Activated naive CD4-positive, alpha-beta T cell (primary cell): ENCODE measurements at places on chromosomes 16 and 17.

GRCh38 chr17:6488008-6488539, 43.8 kb downstream of the PIMREG start:
- no peak for DNase-seq

DNA sequence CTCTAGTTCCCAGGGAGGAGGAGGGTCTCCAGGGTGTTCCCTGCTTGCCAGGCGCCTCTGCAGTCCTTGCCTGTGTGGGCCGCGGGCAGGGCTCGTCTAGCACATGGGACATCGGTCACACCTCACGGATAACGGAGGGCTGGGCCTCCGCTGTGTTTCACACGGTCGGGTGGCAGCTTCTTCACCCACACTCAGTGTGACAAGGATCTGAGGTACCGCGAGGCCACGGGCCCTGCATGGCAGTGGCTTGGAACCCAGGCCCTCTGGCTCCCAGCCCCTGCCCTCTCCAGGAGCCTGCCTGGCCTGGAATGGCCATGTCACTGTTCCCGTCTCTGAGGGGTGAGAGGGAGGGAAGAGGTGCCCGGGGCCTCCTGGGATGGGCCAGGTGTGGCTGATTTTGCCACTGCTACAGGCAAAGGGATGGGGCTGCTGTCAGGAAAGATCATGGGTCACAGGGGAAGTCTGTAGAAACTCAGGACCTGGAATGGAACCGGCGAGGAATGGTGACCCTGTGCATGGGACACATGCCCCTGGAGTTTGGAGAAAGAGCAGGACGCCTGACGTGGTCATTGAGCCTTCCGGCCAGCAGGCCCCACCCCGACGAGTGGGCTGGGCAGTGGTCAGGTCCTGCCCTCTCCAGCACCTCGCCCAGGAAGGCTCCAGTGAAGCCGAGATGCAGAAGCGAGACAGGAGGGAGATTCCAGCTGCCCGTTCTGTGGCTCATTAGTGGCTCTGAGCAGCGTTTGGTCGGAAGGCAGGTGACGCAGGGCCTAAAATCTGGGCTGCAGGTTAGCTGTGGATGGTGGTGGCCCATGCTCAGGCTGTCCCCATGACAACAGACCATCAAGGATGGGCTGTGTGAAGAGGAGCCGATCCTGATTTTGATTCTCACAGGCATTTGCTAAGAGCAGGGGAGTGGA, 76.5 kb upstream of the GSE1 start:
- no peak for DNase-seq

DNA sequence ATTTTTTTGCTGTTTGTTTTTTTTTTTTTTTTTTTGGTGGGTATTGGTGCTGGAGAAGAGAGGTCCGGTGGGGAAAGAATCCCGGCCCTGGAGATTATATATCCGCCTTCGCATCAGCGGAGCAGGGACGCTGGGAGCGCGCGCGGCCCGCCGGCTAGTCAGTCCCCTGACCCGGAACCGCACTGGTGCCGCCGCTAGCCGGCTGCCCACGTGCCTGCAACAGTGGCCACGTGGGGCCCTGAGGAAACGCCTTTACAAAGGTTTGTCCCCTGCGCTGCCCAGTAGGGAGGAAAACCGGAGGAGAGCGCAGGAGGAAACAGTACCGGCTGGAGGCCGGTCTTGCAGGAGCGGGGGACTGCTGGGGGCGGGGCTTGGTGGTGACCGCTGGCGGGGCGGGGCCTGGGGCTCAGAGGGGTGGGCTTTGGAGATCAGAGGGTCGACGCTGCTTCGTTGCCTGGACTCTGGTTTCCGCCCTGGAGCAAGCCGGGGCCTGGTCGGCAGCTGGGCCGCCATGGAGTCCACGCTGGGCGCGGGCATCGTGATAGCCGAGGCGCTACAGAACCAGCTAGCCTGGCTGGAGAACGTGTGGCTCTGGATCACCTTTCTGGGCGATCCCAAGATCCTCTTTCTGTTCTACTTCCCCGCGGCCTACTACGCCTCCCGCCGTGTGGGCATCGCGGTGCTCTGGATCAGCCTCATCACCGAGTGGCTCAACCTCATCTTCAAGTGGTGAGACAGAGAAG, at the start of gene G6PC3:
TSS of gene G6PC3 (plus strand) at position 281 of the 743 bp plus-strand sequence. CDS start at position 512, 231 bp downstream.
- DNase-seq: peak; percentile 45

- DNase-seq: no peak
Measured at GRCh38 chr17:34451313-34451712, 88.3 kb upstream of the CCL1 start.

DNA sequence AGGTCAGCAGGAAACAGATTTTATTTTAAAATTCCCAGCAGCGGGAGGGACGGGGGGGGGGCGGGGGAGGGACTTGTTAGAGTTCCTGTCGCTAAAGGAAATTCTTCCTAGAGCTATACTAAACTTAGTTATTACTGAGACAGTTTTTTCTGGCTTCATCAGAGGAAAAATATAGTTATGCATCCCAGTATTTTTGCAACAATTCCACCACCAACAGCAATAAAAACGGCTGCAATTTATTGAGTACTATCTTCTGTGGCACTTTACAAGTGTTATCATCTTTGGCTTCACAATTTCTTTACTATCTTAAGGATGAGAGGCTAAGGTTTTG, 6.9 kb upstream of the DHRS7B start:
- no peak for DNase-seq

DNA sequence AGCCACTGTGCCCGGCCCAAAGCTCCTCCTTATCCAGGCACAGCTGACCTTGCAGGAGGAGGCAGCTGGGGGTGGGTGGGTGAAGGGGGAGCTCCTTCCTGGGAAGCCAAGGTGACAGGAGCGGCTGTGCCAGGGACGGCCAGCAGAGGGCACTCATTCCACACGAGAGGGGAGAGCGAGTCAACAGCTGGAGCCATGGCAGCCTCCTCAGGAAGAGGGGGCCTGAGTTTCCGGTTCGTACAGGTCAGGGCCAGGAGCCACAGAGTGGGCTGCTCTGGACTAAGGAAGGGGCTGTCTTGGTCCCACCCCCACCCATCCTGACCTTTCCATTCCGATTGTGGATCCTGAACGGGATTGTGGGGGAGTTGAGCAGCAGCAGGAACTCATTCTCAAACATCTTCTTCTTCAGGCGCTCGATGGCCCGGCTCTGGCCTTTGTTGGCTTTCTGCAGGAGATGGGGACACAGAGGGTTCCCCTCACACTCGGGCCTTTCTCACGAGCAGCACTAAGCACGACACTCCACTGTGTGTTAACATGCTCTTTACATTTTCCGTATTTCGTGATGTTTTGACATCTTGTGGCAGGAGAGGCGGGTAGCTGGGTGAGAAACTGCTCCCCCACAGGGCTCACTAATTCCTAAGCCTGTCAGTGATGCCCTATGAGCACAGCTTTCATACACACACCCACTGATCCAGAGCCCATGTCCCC, 61.6 kb downstream of the TIMM22 start:
- no peak for DNase-seq

GRCh38 chr16:81816351-81816750, 37.3 kb downstream of the PLCG2 start:
- DNase-seq: no peak

- no peak for DNase-seq
Measured at GRCh38 chr17:11086646-11087340, 154.2 kb upstream of the SHISA6 start.

DNA sequence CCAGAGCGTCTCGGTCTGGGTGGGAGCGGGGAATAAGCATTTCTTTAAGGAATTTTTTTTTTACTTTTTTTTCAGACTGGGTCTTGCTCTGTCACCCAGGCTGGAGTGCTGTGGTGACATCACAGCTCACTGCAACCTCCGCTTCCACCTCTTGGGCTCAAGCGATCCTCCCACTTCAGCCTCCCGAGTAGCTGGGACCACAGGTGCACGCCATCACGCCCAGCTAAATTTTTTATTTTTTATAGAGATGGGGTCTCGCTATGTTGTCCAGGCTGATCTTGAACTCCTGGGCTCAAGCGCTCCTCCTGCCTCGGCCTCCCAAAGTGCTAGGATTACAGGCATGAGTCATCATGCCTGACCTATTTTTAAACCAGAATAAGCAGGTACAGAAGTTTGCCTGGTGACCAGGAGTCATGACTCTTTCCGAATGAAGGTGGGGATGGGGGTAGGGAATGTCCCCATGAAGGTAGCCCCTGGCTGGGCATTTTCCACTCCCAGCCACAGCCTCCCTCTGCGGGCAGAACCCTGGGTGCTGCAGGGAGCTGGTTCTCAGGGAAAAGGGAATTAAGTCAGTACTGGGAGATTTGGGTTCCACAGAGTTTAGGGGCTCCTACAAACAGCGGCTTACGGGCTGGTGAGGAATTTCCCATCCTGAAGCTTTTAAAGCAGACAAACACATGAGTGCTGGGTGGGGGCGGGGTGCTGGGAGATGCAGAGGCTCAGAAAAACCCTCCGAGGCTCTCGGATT, 48.3 kb downstream of the TBC1D16 start:
- DNase-seq: no peak

DNA sequence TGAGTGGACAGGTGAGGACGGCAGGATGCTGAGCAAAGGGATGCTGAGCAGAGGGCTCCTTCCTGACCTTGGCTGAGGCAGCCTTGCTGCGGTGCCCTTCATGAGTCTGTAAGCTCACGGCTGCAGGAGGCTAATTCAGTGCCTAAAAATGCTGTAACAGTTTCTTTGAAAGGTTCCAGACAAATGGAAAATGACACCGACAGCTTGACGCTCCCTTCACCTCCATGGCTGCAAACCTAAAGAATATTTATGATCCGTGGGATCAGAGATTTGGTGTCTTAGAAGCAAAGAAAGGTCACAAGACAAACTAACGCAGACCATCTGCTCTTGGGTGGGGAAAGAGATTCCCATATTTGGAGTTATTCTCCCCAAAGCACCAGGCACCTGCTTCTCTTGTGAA, 28.0 kb downstream of the TOM1L2 start:
- no peak for DNase-seq

GRCh38 chr16:49967012-49967559, 57.9 kb upstream of the CNEP1R1 start:
- no peak for DNase-seq

- DNase-seq: no peak
Measured at GRCh38 chr17:72466606-72467005, 345.8 kb downstream of the SOX9 start.

DNA sequence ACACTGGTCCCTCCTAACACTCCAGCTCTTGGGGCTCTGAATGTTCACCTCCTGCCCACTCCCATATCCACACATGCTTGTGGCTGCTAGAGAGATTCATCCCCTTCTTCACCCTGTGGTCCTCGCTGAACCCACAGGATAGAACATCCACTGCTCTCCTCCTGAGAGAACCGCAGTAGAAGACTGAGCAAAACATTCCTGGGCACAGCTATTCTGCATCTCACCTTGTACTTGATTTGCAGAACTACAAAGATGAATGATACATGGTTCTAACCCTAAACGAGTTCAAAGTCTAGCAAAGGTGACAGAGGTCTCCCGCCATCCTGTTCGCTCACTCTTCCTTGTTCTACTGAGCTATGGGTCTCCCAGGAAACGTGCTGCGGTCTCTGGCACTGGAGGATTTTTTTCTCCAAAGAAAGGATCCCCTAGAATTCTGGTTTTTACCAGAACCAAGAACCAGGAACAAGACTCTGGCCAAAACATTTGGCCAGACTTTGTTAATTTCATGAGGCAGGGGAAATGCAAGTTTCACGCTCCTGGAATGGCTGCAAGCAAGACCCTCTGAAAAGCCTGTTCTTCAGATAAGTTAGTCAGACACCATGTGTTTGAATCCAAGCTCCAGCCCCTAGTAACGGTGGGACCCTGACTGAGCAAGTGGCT, 39.5 kb downstream of the TMEM114 start:
- no peak for DNase-seq

DNA sequence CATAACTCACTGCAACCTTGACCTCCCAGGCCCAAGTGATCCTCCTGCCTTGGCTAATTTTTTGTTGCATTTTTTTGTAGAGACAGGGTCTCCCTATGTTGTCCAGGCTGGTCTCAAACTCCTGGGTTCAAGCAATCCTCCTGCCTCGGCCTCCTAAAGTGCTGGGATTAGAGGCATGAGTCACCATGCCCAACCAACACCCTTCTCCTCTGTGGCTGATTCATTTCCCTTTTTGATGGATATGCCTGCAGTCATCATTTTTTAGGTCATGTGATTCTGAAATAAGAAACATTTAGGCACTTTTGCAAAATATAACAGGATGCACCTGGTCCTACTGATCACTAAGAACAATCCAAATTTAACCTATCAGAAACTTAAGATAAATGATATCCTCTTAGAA, 44.0 kb upstream of the YPEL2 start:
- no peak for DNase-seq

DNA sequence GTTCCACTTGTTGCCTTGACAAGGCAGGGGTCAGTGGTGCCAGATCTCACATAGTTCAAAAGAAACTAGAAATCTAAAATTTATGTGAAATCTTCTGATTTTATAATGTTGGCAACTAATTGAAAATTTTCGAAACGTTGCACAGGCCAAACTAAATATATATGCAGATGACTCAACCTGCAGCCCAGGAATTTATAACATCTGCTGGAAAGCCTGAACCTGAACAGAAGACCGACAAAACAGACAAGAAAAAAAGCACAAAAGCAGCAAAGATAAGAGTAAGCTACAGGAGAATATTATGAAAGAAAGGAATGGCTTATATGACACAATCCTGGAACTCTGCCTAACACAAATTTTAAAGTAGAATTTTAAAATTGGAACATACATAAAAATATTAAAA, 207.6 kb downstream of the CEP112 start:
- DNase-seq: no peak

DNA sequence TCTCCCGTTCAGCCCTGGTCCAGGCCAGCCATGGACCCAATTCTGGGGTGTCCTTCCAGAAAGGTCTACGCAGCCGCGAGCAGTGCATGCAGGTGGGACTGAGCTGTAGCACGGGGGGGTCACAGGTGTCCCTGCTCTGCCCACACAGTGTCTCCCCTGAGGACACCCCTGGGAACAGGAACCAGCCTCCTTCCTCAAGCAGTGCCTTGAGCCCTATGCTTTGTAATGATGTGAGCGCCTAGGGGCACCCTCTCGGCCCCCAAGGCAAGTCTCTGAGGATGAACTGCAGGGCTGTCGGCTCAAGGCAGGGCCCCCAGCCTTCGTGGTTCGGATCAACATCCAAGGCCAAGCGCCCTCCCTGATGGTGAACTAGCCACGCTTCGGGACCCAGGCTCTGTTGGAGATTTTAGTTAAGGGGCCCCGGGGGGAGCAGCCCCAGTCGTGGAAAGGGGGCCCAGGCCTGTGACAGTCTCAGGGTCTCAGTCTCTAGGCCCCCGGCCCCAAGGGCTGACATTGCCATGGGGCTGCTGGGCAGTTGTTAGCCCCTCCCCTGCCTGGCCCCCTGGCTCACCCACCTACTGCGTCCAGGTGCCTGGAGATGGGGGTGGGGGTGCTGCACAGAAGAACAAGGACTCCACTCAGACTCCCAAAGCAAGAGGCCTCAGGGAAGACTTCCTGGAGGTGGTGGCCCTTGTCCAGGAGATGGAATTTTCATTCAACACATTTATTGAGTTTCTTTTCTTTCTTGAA, 2.3 kb downstream of the IL17C start:
- no peak for DNase-seq

- DNase-seq: no peak
Measured at GRCh38 chr17:19384723-19385391, 2.1 kb downstream of the MFAP4 start.

GRCh38 chr16:22705799-22706198, 108.2 kb upstream of the HS3ST2 start:
- DNase-seq: no peak

GRCh38 chr17:15109608-15110007, 155.5 kb downstream of the PMP22 start:
- DNase-seq: no peak

GRCh38 chr17:2195729-2196128, 107.9 kb downstream of the SMG6 start:
- no peak for DNase-seq

GRCh38 chr17:29674281-29674680, 51.6 kb upstream of the CORO6 start:
- DNase-seq: no peak
